ENCODE measurements at places on chromosomes 2 and 18.
A peak's percentile ranks its signal among the peaks of the same experiment; 100 is the strongest.

DNA sequence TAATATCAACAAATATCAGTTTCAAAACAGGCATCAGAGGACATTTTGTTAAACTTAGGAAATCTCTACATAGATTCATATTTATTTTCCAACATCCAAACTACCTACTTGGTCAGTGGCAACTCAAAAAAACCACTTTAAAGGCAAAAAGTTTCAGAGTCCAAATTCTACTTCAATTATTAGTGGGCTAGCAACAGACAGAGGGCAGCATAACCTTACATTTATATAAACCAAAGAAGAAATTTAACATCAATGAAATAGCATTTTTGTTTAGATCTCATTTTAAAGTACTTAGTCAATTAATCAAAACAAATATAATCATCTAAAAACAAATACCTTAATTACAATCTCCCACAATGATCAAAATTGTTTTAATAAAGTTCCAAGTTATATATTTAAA lies 33.3 kb downstream of the RTTN start:
- no peak for DNase-seq

DNA sequence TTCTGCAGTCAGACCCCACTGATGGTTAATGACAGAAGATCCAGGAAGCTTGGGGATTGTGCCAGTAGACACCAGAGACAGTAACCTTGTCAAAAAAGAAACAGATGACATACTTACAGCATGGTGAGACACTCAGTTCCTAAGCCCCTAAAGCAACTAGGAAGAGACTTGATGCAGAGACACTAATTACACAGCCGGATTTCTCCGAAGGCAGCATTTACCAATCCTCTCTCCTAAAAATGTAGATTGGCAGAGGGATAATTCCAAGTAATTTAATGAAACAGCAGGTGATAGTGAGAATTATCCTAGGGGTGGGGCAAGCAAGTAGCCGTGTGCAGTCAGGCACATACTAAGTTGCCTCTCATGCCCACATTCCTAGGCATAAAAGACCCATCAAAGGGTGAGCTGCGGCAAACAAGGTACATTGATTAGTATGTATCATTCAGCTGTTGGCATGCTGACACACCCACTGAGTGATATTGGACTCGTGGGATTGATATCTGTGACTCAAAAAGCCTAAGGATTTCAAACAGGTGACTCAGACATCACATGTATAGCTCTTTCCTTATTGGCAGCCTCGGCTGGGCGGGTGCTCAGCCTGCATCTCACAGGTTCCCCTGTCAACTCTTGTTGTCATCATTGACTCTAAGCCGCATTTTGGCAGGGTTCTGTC lies 296.7 kb upstream of the ATP5MC3 start:
- DNase-seq, result no peak

- DNase-seq, result peak; percentile 45
Observed at GRCh38 chr18:24514439-24514838, 54.0 kb downstream of the HRH4 start.

- no peak for DNase-seq
Observed at GRCh38 chr2:142188562-142188961, 57.7 kb upstream of the LRP1B start.

DNA sequence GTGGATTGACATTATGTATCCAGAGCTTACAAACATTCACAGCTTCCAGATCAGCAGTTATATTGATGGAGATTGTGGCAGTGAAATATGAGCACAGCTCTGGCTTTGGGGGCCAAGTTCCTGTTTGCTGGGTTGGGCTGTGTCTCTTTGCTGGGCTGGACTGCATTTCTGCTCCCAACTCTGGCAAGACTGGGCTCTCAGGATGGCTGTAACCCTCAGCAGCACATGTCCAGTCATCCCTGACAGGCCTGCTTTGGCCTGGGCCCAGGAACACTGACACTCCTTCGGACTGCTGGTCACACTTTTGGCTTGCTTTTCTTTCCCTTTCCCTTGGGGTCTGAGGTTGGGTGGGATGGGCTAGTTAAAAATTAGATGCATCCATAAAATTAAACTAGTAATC lies 17.9 kb upstream of the VPS4B start:
- DNase-seq, result no peak

- DNase-seq, result no peak
Observed at GRCh38 chr2:151438506-151438905, 28.8 kb downstream of the RIF1 start.

- no peak for DNase-seq
Observed at GRCh38 chr18:29501952-29502351, 1325.0 kb upstream of the CDH2 start.

DNA sequence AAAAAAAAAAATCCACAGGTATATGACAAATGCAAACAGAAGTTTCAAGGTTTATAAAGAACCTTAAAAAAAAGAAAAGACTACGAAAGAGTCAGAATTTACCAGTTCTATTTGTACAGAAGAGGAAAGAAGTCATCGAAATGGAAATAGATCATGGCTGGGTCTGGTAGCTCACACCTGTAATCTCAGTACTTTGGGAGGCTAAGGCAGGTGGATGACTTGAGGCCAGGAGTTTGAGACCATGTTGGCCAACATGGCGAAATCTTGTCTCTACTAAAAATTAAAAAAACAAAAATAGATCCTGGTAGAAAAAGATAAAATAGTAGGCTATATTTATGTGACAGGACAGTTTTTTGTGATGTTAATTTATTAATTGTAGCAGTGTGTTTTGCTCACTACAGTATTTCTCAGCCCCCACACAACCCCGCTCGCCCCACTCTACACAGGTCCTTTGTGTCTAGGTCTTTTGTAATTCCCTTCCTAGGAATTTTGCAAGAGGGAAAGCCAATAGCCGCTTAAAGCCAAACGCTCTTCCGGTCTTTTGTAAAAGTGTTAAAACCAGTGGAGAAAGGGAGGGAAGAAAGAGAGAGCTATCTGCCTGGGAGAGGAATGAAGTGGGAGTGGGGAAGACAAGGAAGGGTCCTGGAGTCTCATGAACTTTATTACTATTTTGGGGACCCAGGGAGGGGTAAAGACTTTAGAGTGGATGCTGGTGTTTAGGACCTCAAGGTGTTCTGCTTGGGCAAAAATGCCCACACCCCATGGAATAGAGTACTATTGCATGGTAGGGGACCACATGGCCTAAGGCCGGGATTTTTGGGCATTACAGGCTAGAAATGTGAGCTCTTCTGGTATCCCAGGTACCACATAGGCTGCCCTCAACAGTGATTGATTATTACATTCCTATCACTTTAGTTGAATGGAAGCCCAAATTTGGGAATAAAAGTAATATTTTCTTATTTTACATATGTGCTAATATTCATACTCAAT lies 59.4 kb upstream of the XPO1 start:
- DNase-seq, result no peak

DNA sequence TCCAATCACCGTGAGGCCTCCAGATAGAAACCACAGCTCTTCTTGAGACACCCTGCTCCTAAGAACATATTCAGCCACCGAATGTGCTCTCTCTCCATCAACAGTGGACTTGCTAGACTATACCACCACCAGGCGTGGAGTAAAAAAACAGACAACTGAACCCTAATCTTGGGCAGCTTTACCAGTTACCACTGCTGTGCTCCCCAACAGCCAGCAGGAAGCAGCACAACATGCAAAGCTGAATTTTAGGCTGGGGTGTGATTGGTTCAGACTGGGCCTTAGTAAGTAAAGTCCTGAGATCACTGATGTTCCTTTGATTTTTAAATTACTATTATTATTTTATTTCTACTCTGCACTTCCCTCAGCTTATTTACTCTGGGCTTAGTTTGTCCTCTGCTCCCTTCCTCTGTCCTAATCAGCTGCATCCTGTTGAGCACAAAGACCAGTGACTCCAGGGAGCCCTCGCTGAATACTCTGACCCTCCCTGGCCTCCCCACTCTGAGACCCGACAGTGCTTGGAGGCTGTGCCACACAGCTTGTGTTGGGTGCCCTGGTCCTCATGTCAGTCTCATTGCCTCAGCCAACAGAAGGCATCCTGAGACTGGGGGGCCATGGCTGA lies 21.9 kb downstream of the MRPL35 start:
- peak; percentile 68 for DNase-seq

DNA sequence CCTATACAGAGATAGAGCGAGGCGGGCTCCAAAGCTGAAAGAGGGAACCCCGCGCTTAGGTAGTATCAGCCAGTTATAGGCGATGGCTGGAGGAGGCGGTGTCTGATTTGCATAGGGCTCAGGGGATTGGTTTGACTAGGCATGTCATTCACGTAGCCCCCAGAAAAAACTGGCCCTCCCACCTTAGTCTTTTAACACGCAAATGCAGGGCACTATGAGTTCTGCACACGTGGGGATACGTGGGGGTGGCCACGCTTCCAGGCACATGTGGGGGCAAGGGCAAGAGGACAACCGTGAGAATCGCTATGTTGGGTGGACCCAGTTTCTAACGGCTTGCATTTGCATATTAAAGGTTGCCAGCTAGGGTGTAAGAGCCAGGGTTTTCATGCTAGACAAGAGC lies 56.7 kb upstream of the MSTN start:
- DNase-seq, result no peak

DNA sequence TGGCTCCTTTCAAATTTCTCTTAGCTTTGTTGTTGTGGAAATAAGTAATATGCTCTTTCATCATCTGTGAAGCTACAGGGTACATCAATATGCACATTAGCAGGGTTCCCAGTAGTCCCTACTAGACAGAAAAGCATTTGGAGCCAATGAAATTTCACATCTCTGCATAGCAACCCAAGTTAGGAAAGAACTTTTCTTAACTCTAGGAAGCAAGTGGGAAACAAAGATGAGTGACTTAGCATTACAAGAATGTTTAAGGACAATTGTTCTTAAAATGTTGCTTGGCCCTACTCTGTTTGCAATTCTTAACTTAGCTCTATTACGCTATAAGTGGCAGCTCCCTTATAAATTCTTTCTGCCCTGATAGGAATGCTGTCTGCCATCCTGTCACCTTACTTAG lies 39.6 kb downstream of the ZEB2 start:
- DNase-seq, result no peak

DNA sequence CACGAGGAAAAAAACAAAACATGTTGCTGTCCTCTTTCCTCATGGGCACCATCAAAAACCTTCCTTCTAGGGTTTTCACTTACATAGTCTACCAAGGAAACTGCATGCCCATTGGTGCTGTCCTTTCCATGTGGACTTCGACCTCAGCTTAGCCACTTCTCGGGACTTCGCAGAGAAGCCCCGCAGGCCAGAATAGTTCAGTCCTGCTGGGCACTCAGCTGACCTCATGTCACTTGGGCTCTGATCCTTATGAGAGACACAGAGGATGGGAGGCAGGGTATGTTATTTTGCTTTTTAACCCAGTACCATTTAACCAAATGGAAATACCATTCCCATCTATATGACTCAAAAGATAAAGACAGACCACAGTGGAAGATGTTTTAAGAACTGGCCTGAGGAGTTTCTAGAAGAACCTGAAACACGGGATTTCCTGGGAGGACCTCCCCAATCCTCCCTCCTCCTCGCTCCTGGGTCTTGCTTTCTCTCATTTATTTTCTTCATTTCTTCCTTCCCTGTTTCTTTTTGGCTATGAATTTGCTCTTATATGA lies 28.4 kb downstream of the AAK1 start:
- no peak for DNase-seq
